ENCODE measurements at places on chromosomes 4 and X.
A peak's percentile ranks its signal among the peaks of the same experiment; 100 is the strongest.

DNA sequence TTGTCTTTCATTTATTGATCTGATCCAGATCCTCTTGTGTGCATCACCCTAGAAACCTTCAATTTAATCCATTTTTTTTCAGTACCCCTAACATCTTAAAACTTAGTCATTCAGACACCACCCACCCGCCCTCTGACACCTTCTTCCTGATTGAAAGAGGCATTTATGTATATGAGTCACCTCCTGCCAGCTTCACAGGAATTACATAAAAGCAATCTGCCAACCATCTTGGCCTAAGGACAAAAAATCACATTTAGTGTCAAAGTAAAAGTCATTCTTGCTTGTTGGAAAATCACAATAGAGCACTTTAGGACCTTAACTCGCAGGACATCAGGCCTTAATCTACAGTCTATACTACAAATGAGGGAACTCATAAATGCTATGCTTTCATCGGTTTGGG lies 52.1 kb downstream of the NDST3 start:
- DNase-seq, result no peak

- no peak for DNase-seq
These were observed 2.2 kb downstream of the SLIT2 start for GRCh38 chr4:20253735-20254409.

DNA sequence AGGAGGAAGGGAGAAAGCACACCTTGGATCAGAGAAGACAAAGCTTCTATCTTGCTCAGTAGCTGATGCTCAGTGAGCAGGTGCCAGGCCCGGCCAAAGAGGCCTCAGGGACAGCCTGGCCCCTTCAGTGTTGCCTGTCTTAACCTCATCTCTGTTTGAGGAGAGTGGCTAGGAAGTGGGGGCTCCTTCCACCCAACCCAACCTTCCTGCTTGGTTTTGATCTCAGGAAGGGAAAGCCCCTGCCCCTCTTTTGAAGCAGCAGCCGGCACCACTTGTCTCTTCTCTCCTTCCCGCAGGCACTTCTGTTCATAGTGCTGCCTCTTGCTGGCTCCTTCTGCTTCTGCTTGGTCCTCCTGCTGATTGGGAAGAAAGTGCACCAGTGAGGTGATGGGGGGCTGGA lies 2.4 kb upstream of the AFF2 start:
- no peak for DNase-seq

- DNase-seq, result no peak
These were observed 45.1 kb upstream of the PPARGC1A start for GRCh38 chr4:23934915-23935314.

DNA sequence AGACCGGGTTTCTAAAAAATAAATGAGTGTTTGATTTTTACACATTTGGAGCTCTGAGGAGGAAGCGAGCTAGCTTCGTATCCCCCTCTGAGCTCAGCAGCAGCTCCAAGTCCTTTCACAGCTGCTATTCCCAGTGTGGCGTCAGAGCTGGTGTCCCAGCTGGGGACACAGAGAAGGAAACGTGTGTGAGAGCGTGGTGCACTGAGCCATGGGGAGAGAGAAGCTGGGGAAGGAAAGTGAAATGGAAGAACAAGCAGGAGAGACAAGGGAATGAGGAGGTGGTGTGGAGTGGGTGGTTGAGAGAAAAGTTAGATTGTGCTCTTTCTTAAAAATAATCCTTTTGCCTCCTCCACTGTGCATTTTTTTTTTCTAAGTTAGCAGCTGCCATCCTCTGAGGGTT lies 79.5 kb upstream of the SLC4A4 start:
- no peak for DNase-seq

- no peak for DNase-seq
These were observed 10.0 kb downstream of the SLC2A9 start for GRCh38 chr4:10011277-10011676.

DNA sequence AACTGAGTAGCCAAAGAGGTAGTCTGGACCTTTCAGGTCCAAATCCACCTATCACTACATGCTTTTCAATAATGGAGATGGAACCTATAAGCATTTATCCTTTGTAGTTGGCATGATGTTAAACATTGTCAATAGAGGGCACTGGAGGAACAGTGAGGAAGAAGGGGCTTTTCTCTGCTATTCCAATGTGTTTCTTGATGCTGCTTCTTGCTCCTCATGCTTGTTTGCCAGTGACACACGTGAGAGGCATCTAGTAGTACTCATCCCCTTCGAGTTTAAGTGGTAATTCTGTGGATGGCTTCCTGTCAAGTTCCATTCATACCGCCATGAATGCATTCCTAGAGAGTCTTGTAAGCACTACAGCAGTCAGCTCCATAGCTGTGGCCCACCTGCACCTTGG lies 84.0 kb downstream of the NAA11 start:
- no peak for DNase-seq

- DNase-seq, result no peak
These were observed 29.8 kb downstream of the RAI2 start for GRCh38 chrX:17831255-17831654.

GRCh38 chr4:663438-664428 lies 10.3 kb downstream of the ATP5ME start:
- DNase-seq, result peak; percentile 65

DNA sequence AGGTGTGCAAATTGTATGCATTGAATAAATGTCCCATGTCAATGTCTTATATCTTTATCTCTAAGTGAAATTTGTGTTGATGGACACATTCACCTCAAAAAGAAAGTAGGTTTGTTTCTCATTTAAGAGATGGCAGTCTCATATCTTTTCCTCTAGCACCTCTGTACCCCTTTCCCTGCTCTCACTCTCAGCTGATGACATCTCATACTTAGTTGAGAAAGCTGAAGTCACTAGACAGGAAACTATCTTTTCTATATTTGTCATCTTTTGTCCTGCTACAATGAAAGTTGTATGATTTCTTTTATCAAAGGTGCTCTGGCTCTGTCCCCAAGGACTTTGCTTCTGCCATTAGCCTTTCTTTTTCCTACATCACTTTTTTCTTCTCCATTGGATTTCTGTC lies 84.0 kb upstream of the GRPR start:
- DNase-seq, result no peak
